ENCODE measurements at places on chromosomes 13 and 19.

GRCh38 chr13:33262062-33262487, 23.5 kb downstream of the STARD13 start:
- no peak for DNase-seq

GRCh38 chr13:53144826-53145225, 116.2 kb downstream of the OLFM4 start:
- DNase-seq, result no peak

DNA sequence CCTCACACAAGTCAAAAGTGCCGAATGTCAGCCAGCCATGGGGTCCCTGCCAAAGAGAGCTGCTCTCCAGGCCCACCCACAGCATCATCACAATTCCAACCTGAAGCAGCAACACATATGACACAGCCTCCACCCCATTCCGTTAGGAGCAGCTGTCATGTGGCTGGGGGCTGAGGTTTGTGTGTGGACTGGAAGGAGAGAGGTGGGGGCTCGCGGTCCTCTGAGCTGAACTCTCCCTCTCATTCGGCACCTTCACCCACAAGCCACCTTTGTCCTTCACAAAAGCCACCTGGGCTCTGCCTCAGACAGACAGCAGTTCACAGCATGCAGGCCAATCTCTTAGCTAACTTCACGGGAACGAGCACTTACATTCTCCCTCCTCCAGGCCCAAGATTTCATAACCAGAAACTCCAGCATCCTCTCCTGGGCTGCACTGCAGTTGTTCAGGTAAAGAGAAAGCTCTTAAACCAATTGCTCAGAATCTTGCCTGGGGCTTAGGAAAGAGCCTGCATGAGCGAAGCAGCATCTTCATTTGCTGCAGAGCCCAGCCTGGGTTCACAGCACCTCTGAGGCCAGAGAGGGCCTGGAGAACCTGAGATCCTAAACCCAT, 7.2 kb downstream of the RAB20 start:
- DNase-seq, result no peak

- DNase-seq, result no peak
These were observed 2.9 kb upstream of the DCUN1D2 start for GRCh38 chr13:113493315-113493951.

DNA sequence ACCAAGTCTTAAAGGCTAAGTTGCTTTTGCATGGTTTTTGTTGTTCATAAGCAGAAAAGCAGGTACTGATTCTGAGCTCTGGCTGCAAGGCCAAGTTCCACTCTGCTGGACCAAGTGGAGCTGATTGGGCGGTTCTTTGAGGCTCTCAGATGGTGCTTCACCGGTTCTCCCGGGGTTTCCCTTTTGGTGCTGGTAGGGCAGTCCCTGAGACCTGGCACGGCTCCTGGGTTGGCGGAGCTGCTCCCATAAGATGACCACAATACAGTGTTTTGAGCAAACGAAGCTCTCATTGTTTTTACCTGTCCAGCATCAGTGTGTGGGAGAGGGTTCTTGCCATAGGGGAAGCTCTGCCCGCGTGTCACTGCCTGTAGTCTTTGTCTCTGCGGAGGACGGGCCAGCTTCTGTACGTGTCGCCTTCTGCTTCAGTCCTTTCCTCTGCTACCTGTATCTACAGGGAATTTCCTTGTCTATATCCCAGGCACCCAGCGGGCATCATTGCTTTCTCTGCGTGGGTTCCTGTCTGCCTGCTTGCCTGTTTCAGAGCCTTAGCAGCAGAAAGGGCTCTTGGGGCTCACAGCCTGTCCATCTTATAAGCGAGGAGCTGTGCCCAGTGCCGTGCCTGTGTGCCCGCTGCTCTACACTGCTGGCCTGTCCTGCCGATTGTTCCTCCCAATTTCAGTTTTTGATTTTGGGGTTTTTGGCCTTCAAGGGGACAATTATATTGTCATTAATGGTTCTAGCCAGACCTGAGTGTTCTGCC, 2.3 kb downstream of the U2AF2 start:
- DNase-seq, result no peak

GRCh38 chr13:80921971-80922370, 581.0 kb upstream of the SPRY2 start:
- DNase-seq, result no peak

GRCh38 chr19:33819506-33819879, 22.8 kb downstream of the KCTD15 start:
- no peak for DNase-seq

GRCh38 chr13:24899601-24900000, 135.6 kb downstream of the RNF17 start:
- DNase-seq, result no peak

- no peak for DNase-seq
These were observed 22.0 kb downstream of the ITGBL1 start for GRCh38 chr13:101474419-101474957.

All from stimulated activated CD4-positive, alpha-beta T cell treated with anti-CD3 and anti-CD28 coated beads, TNF-alpha, amount 100 ng/mL, for 4 hours (primary cell).